Renal pelvis (tissue), 12 donors: ENCODE measurements at places on chromosomes 2 and 18. TPM values are rescaled to one million over a fixed set of nuclear protein-coding genes. Genes with fewer than 3 reads are reported as not detected.

DNA sequence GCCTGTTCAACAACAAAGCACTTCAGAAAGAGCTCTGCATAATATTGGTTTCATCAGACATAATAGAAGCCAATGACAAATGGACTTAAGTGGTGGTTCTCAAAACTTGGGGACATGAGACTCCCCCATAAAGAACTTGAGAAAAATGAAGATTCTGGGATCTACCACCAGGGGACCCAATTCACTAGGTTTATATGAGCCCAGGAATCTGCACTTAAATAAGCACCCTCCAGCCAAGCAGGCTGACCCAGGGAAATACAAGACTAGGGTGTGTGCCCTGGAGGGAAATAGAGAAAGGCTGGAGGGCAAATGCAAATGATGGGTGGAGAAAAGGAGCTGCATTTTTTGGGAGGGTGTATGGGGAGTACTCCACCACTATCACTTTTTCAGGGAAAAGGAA, 52.5 kb downstream of the SATB2 start:
- no peak for DNase-seq

The LIMS3 gene
- polyA plus RNA-seq, result 5.3 TPM

The RSAD2 gene
- polyA plus RNA-seq, result 4.0 TPM

The GCG gene
- not detected for polyA plus RNA-seq

The ELOA2 gene
- polyA plus RNA-seq, result 0.16 TPM

GRCh38 chr2:158495175-158495574, 38.4 kb downstream of the PKP4 start:
- DNase-seq, result no peak

GRCh38 chr18:57122936-57123510, 23.9 kb upstream of the BOD1L2 start:
- DNase-seq, result no peak

- no peak for DNase-seq
Measured at GRCh38 chr18:59582395-59582794, 114.8 kb downstream of the CCBE1 start.

The GALR1 gene
- polyA plus RNA-seq, result 0.10 TPM

- no peak for DNase-seq
Measured at GRCh38 chr2:119088416-119088815, 70.1 kb downstream of the C1QL2 start.

The IL36RN gene
- not detected for polyA plus RNA-seq

DNA sequence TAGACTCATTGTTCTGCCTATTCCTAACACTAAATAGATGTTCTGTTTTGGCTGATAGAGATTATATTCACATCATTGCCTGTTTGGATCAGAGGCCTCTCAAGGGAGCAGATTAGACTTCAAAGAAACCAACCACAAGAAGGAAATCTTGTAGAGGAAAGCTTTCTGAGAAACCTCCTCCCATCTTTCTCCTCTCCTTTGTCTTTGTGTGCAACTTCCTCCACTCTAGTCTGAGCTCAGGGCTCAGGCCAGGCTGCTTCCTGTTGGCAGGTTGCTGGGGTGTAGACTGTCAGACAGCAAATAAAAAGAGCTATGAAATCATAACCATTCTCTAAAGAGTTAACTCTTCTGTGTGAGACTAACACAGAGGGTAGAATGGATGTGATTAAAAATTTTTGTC, 113.0 kb downstream of the TGFA start:
- no peak for DNase-seq

- DNase-seq, result no peak
Measured at GRCh38 chr18:8911408-8912340, 190.8 kb upstream of the NDUFV2 start.

- no peak for DNase-seq
Measured at GRCh38 chr2:175439416-175439815, 257.9 kb upstream of the ATP5MC3 start.

DNA sequence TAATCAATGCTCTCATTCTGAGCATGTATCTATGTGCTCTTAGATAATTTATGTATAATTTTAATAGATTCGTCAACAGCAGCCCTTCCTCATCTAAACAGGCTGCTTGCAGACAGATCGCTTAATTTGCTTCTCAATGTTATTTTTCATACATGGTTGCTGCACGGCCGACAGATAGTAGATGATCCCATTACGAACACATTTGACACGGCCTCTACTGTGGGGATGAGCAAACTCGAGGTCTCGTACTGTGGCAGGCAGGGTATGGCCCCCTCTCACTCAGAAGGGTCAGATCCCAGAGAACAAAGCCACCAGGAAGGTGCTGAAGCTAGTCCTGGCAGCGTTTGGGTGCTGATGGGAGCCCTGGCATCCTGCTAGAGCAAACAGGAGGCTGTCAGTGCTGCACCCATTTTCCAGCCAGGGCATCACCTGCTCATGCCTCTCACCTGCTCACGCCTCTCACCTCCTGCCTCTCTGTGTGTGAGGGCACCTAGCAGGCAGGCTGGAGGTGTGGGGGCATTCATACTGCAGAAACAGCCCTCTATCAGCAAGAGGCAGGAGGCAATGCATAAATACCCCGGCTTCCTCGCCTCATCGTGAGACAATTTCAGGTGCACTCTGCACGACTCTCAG, 80.0 kb downstream of the KLHL29 start:
- DNase-seq, result no peak

- peak; percentile 28 for DNase-seq
Measured at GRCh38 chr2:118251427-118251826, 163.2 kb downstream of the INSIG2 start.

DNA sequence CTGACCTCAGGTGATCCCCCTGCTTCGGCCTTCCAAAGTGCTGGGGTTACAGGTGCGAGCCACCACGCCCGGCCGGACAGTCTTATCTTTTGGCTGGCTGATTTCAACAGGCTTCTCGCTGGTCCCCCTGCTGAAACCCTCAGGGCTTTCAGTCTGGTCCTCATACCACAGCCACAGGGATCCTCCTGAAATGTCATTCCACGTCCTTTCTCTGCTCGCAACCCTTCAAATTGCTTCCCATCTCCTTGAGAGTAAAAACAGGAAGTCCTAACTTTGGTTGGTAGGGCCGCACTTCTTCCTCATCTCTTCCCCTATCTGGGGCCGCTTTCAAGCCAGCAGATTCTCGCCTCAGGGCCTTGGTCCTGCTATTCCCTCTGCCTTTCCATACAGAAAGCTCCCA, 1.4 kb upstream of the CAB39 start:
- no peak for DNase-seq

- no peak for DNase-seq
Measured at GRCh38 chr2:96529376-96530143, 7.0 kb upstream of the ARID5A start.

DNA sequence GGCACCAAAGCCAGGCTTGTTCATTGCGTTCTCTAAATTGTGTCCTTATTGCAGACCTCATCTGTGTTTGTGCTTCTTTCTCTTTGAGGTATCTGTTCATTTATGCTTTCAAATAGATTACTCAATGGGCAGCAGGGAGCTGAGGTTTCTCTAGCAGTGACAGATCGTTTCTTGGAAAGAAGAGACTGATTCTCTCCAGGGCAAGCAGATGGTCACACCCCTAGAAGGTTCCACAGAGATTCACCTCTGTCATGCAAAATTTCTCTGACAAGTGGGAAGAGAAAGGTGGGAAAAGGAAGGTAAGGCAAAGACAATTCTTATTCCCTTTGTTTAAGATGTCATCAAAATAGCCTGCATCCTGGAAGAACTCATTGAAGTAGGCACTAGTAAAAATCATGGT, 14.0 kb downstream of the DLGAP1 start:
- DNase-seq, result no peak

DNA sequence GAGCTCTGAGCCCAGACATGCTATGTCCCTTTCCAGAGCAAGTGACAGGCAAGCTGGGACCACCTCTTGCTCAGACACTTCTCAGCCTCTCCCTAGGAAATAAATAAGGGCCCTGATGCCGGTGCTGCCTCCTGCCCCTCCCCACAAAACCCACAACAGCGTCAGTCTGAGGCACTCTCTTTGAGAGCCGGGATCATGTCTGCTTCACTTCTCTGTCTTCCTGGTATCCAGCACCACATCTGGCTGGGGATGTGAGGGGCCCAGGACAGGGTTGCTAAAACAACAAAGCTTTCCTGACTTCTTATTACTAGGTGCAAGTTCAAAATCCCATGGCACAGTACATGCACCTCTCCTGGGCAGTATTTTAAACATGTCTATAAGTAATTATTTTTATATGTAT, 103.9 kb upstream of the GLI2 start:
- no peak for DNase-seq

DNA sequence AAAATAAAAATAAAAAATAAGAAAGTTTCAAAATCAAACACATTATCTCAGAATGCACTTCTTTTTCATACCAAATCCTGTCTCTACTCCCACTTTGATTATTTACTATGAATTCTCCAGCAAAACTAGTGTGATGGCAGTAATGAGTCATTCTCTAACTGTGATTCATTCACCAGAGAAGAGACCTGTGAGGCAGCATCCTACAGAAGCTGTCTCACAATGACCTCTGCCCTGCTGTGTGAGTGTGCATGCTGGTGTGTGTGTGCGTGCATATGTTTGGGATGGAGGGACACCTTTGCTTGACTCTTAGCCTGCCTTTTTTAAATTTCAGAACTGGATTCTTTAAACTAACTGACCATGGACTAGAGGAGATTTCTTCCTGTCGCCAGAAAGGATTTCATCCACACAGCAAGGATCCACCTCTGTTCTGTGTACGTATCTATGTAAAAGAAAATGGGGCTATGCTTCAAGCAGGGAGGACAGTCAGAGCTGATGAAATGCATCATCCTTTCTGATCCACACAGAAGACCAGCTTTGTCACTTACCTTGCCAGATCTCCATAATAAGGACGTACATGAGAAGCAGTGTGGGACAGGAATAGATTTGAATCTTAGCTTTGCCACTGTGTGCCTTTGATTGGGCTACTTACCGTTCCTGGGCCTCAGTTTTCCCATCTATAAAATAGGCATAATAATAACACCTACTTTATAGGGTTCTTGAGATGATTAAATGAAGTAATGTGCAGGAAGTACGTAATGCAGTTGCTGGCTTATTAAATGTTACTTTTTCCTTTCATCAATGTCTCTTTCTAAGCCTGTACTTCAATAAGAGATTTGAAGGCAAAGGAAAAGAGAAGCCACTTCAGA, 31.2 kb downstream of the STAMBP start:
- no peak for DNase-seq

GRCh38 chr2:152500772-152501171, 165.8 kb downstream of the FMNL2 start:
- no peak for DNase-seq

GRCh38 chr2:232487385-232488096, at the start of gene ECEL1:
TSS of gene ECEL1 (minus strand) at chr2:232487834. CDS start at chr2:232486653, 1,181 bp downstream.
- DNase-seq, result no peak

The ADAM23 gene
- polyA plus RNA-seq, result 5.1 TPM

GRCh38 chr2:213980883-213981282, 430.0 kb upstream of the VWC2L start:
- no peak for DNase-seq

The COL3A1 gene
- 906 TPM for polyA plus RNA-seq

DNA sequence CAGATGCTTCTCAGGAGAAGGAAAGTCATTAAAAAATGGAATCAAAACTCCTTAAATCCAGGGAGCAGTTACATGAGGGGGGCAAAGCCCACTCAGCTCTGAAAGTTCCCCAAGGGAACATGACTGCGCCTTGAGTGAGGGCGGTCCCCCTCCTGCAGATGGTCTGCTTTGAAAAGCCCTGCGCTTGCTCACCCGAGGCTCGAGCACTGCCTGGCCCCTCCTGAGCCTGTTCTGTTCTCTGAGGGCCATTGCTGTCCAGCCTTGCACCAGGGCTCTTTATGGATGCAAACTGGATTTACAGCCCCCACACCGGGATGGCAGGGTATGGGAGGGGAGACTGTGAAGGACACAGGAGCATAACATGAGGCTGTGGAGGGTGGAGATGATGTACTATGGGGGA, 37.8 kb upstream of the DNMT3A start:
- DNase-seq, result no peak

- no peak for DNase-seq
Measured at GRCh38 chr18:57856128-57856527, 53.0 kb upstream of the ATP8B1 start.

GRCh38 chr2:75528221-75528977, 32.3 kb downstream of the EVA1A start:
- DNase-seq, result no peak
